Vagina (tissue), 2 donors: ENCODE measurements at places on chromosomes 11 and 22.

DNA sequence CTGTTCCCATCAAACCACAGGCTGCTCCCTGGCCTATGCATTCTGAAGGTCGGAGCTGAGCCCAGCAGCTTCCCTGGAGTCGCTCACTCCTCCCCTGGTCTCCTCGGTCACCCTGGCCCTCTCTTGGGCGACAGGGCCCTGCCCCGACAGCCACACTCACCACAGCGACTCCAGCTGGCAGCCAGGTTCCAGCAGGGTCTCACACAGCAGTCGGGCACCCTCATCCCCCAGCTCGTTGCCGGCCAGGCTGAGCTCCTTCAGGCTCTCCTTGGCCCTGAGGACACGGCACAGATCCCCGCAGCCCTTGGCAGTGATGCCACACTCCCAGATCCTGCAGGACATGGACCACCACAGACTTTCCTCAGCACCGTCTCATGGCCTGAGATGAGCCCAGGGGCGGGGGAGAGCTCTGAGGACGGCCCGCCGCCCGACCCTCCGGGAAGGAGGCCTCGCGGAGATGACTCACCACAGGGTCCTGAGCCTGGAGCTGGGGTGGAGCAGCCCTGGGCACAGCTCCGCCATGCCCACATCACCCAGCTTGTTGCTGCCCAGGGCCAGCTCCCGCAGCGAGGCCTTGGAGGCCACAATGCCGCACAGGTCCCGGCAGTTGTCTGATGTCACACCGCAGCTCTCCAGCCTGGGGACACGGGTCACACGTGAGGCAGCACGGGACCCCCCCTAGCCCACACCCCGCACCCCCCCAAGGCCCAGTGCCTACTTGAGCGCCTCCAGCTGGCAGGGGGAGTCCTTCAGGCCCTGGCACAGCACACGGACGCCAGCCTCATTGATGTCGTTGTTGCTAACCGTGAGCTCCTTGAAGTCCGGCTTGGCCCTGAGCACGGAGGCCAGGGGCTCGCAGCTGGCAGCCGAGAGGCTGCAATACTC lies 8.5 kb downstream of the RNH1 start:
- DNase-seq: no peak

DNA sequence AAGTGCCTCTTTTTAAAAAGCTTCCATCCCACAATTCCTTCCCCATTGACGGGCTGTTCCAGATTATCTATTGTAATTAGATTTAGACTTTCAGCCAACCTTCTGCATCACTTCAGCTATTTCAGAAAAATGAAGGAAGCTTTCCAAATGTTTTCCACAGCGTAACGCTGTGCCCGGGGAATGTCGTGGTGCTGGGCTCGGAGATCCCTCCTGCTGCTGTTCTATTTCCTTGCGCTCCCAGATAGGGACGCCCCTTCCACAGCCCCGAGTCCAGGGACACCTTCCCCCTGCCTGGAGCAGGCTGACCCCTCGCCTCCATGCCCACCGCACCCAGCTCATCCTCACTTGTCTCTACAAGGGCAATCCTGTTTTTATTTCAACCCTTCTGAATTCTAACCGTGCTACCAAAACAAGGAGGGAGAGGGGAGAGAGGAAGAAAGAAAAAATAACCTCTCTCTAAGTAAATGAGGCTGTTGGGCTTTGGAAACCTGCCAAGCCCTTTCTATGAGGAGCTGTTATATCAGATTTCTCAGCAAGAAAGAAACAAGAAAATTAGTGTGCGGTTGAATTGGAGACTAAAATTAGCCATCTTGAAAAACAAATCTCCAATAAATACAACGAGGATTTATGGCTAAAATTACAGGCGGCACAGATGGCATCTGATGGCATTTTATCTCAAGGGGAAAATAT lies 366.9 kb downstream of the BRD1 start:
- no peak for DNase-seq

DNA sequence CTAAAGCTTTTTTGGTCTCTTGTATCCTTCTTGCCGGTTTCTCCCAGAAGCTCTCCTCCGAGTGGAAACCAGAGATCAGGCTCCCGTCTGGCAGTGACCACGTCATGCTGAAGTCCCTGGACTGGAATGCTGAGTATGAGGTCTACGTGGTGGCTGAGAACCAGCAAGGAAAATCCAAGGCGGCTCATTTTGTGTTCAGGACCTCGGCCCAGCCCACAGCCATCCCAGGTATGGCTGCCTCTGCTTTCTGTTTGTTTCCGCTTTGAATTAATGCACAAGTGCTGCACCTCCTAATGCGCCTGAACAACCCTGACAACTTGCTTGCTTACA lies 54.3 kb upstream of the TTC12 start:
- DNase-seq: no peak

- no peak for DNase-seq
Measured at GRCh38 chr22:46576556-46577367, 39.3 kb upstream of the CELSR1 start.

- no peak for DNase-seq
Measured at GRCh38 chr11:10659339-10660216, 34.0 kb downstream of the IRAG1 start.

GRCh38 chr11:87338046-87338639 lies 300.4 kb downstream of the TMEM135 start:
- no peak for DNase-seq

DNA sequence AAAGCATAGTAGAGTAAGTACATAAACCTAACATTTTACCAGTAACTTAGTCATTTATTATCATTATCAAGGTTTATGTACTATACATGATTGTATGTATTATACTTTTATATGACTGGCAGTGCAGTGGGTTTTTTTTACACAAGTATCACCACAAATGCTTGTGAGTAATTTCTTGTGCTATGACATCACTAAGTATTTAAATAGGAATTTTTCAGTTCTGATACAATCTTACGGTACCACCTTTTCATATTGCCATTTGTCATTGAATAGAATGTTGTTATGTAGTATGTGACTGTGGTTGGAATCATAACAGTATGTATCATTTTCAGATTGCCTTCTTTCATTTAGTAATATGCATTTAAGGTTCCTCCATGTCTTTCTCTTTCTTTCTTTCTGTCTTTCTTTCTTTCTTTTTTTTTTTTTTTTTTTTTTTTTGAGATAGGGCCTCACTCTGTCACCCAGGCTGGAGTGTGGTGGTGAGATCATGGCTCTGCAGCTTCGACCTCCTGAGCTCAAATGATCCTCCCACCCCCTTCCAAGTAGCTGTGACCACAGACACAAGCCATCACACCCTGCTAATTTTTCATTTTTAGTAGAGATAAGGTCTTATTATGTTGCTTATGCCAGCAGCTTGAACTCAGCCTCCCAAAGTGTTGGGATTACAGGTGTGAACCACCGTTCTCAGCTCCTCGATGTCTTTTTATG lies 18.6 kb downstream of the ATM start:
- DNase-seq: no peak

DNA sequence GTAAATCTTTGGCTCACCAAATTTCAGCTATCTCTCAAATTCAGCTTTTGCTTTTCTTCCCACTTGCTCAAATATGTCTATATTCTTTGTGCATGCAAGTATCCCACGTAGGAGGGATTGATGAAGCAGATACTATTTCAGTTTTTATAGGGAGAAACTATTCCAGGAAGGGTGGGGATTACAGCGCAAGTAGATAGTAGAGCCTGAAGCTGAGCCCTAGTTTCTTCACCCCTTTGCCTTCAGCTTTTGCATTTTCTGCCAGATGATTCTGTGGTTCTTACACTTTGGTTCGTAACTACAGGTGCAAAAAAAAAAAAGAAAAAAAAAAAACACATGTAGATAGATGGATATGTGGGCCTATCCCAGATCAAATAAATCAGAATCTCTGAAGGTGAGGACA lies 3.1 kb upstream of the ACP2 start:
- no peak for DNase-seq

GRCh38 chr22:45185718-45186514 lies 22.2 kb downstream of the NUP50 start:
- no peak for DNase-seq

- DNase-seq: no peak
Measured at GRCh38 chr22:43337385-43337784, 5.8 kb downstream of the SCUBE1 start.

GRCh38 chr22:27149921-27150543 lies 492.6 kb downstream of the MIAT start:
- DNase-seq: no peak

- no peak for DNase-seq
Measured at GRCh38 chr22:31683181-31684105, 21.4 kb upstream of the PISD start.

- DNase-seq: no peak
Measured at GRCh38 chr11:85626496-85626895, 648 bp downstream of the DLG2 start.

- DNase-seq: no peak
Measured at GRCh38 chr11:9625728-9626127, 38.1 kb upstream of the SWAP70 start.

DNA sequence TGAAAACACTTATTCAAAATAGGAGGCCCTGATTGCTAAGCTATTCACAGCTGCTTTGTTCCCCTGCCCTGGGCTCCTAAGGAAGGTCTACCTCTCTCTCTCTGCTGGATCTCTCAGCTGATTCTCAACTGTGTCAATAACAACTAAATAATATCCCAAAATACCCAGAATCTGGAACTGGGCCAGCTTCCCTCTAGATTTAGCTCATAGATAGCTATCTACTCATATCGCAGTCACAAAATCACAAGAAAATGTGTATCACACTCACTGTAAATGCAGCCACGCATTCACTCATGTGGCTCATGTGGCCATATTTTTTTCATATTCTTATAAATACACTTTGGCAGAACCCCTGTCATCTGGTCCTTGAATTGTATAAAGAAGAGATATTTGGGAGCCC lies 555.1 kb downstream of the OPCML start:
- DNase-seq: no peak

DNA sequence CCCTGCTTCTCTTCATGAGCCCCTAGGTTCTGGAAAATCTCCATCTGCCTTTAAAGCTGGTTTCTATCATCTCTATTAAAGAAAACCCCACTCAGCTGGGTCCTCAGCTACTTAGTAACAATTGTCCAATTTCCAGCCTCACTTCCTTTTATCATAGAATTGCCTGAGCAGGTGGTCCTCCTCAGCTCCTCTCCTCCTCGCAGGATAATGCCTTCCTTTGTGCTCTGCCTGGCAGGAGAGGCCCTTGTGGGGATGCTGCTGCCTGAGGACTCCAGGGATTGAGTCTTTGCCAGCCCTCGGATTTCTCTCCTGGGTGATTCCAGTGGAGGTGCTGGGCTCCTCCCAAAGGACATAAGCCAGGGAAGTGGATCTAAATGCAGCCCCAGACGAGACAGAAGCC lies 448.3 kb downstream of the INSC start:
- DNase-seq: no peak

DNA sequence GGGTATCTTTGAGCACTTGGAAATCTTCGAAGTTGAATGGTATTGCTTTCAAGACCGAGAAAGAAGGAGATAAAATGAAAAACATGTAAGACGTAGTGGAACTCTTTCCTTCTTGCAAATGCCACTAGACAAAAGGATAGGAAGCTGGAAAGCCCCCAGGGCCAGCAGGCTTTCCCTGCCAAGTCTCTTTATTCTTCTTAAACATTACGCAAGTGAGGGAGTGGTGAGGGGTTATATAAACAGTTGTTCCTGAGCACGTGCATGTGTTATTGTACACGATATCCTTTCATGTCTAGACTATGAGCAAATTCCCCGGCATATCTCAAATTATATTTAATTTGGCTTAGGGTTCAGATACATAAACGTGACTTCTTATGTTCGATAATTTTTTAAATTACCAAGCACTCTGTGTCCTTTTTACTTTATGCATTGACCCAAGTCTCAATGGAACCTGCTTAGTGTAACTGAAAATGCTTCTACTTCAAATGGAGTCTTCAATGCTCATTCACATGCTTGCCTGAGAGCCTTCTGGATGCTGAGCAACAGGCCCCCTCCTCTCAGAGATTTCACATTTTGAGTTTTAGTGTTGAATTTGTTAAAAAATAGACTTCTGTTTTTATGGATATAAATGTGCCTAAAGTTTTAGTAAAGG lies 59.0 kb downstream of the PPP2R1B start:
- DNase-seq: no peak

DNA sequence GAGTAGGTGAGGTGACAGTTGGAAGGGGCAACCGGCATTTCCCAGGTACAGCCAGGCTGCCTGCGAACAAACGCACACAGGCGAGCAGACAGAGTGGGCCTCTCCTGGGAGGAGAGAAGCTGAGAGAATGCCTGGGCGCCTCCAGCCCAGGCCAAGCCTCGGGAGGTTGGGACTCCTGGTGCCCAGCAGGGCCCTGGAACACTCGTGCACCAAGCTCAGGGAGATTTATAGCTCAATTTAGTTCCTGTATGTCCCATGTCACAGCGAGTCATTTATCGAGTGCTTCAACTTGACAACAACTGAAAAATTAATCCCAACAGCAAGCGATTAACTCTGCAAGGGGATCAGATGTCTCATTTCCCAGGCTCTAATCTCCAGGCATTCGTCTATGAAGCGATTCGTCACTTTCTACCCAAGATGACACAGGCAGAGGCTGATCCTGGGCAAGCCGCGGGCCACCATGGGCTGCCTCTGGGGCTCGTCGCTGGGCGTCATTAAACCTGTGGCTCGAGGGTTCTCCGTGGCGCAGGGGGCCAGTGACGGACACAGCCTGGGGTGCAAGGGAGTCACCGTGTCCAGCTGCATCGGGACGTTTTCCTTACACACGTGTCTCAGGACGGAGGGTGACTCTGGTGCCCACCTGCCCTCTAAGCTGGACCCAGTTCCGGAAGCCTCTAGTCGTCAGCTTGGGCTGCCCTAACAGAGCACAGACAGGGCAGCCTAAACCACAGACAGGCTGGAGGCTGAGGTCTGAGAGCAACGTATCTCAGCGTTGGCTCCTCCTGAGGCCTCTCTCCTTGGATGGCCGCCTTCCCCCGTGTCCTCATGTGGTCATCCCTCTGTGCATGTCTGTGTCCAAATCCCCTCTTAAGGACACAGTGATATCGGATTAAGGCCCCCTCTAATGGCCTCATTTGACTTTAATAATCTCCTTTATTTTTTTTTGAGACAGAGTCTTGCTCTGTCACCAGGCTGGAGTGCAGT lies 154.1 kb downstream of the CTTN start:
- no peak for DNase-seq

- DNase-seq: no peak
Measured at GRCh38 chr11:111494040-111494439, 18.1 kb downstream of the BTG4 start.

DNA sequence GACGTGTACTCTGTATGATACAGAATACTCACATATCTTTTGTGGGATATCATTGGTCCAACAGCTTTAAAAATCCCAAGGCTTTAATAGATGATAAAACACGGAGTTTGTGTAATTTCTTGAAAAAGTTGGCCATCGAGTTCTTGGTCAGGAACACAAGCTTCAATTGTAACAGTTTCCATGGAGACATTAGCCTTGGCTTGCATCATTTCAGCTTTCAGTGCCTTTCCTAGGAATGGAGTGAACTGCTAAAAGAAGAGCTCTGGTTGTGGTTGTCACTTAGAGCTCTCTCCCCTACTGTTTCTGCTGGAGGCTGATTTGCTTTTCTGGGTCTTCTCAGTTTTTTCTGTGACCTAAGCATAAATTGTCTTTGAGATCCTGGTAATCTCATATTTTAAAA lies 14.2 kb downstream of the BMAL1 start:
- no peak for DNase-seq

- no peak for DNase-seq
Measured at GRCh38 chr22:43228330-43228729, 41.4 kb upstream of the TTLL12 start.
